ENCODE measurements at places on chromosomes 5 and 9. TPM values are rescaled to one million over a fixed set of nuclear protein-coding genes. Genes with fewer than 3 reads are reported as not detected.
A peak's percentile ranks its signal among the peaks of the same experiment; 100 is the strongest.

GRCh38 chr5:38636626-38637025 is 80.2 kb upstream of the LIFR start:
- no peak for DNase-seq

DNA sequence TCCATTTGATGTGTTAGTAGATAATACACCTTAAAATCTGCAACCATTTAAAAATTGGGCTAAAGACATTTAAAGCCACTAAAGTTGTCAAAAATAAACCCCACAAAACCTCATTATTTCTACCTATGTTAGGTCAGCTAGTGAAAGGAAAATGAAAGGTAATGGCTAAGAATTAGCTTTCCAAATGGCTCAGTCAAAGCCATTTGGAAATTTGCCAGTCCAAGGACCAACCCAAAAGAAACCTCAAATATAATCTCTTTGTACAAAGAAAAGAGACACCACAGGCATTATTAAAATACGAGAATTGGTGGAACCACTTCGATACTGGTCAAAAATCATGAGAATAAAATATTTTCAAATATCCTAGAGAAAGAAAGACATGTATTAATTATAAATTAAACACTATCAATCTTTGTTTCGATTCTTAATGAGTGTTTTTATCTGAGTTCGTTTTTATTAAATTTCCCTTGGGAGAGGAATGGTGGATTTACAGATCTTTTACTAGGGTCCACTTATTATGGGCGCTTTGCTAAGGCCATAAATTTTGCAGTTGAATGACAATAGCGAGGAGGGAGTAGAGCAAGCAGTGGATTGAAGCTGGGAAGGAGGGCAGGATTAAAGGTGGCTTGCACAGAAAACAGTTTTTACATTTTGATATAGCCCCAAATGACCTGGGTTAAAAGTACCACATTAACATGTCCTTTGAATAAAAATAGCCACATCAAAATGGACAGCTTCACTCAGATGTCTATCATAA is 116.8 kb upstream of the SHB start:
- DNase-seq: no peak

DNA sequence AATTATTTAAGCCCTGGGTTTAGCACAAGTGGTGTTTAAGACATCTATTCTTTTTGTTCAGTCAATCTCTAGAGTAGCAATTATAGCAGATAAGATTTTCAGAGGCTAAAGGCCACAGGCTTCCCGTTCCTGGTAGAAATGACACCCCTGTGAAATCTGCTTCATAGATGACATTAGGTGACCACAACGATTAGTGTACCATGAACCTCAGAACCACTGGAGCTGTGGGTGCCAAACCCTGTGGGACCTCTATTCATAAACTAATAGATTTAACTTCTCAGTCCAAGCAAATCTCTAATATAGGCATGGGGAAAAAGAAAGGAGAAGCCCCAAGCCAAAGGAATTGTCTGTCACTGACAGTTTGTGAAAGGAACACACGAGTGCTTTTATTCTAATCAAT is 207.4 kb downstream of the ARRDC3 start:
- DNase-seq: no peak

GRCh38 chr5:65041296-65042158 is 272.8 kb downstream of the CWC27 start:
- no peak for DNase-seq

DNA sequence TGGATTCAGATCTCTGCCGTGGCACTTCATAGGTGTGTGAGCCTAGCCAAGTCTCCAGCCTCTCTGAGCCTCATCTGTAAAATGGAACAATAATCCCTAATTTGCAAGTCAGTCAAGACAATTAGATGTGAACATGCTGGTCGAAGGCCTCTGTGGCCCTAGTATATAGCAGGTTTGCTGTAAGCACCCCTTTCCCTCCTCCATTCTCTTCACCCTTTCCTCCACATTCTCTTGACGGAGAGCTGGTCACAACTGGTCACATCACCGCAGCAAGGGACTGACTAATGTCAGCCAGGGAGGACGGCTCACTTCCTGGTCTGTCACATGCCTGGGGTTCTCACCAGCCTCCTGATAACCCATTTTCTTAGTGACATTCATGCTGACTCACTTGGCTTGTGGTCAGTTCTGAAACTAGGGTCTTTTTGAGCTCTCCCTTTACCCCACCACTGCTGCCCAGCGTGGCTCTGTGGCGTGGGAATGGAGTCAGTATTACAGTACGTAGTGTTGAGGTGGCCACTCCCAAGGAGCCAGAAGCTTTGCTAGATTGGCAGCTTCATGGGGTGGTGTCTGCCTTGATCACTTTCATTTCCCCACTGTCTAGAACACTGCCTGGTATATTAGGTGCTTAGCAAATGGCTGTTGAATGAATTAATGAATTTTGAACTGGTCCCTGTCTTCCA is 47.8 kb downstream of the ERGIC1 start:
- DNase-seq: peak; percentile 78

The PCDHB10 gene
- 4.5 TPM for total RNA-seq

DNA sequence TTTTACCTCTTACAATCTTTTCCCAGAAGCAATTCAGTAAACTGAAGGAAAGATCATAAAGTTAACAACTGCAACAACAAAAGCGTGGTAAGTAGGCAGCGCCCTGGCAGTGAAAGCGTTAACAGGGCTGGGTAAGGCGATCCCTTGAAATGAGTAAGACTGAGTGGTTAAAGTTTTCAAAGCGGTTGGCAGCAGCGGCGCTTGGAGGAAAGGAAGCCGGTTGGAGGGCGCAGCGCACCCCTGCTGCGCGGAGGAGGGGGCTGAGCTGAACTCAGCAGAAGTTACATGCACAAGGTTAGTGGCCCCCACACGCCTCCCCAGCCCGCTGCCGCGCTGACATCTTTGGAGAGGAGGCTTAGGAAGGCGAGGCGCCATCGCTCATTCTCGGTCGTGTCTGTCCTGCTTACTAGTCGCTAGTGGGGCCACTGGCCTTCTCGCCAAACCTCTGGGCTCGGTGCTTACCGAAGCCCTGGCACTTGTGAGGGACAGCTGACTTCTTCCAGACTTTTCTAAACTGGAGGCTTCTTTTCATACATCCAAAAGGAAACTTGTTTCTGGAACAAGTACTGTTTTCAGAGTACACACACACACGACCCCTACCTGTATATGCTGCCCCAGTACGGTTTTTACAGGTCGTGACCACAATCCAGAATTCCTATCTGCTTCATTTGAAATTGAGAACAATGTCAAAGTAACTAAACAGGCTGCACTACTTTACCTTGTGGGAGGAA is at the start of gene SH3RF2:
TSS of gene SH3RF2 (plus strand) at position 178 of the 731 bp plus-strand sequence. CDS start 1,351 bp downstream, outside the sequence.
- peak; percentile 90 for DNase-seq

GRCh38 chr5:160009591-160009989 is 651 bp downstream of the TTC1 start:
- DNase-seq: no peak

- no peak for DNase-seq
These were observed 80.0 kb upstream of the PUM3 start for GRCh38 chr9:2923766-2924379.

All from H4 (cell line).